Endodermal cell (in vitro differentiated cells): ENCODE measurements at places on chromosomes 5 and 9. TPM values are rescaled to one million over a fixed set of nuclear protein-coding genes. Genes with fewer than 3 reads are reported as not detected.

Gene AIF1L
- 104 and 117 TPM in 2 replicates for total RNA-seq

Gene DAB2IP
- total RNA-seq = 53.1 and 71.0 TPM in 2 replicates

Gene CPLANE1
- total RNA-seq = 11.9 to 19.3 TPM (median 17.2 TPM) in 3 replicates

Gene LRRC14B
- not detected in 3 replicates for total RNA-seq

Gene PCDHA4
- 3.8 to 7.5 TPM (median 6.3 TPM) in 3 replicates for total RNA-seq

Gene ITGA1
- 0.33 and 1.7 TPM in 2 replicates for total RNA-seq

Gene BASP1
- 46.9 to 66.4 TPM (median 60.3 TPM) in 3 replicates for total RNA-seq

Gene OR13J1
- not detected in 2 replicates for total RNA-seq

Gene FOXD4L6
- not detected in 2 replicates for total RNA-seq

Gene TLE1
- 35.6 to 52.9 TPM (median 49.7 TPM) in 3 replicates for total RNA-seq

Gene ARL14EPL
- not detected in 2 replicates for total RNA-seq

Gene SLC36A3
- not detected in 2 replicates for total RNA-seq

Gene CER1
- total RNA-seq = 694 to 6,466 TPM (median 767 TPM) in 3 replicates

Gene FAM81B
- 0.76 TPM in 1 of 3 replicates, not detected in the others for total RNA-seq

Gene EGFLAM
- 7.3 and 8.8 TPM in 2 replicates for total RNA-seq

Gene PLAC8L1
- 0.52 and 1.5 TPM in 2 replicates for total RNA-seq

Gene PLPP7
- total RNA-seq = 2.8 and 4.1 TPM in 2 replicates

Gene CARTPT
- not detected in 2 replicates for total RNA-seq
